Transverse colon (tissue), 4 donors: ENCODE measurements at places on chromosomes 5 and 9. TPM values are rescaled to one million over a fixed set of nuclear protein-coding genes. Genes with fewer than 3 reads are reported as not detected.

ANKRD55 gene
- total RNA-seq = 0.95 TPM

KCNV2 gene
- total RNA-seq = not detected

CCDC180 gene
- 6.8 TPM for total RNA-seq

SMIM3 gene
- 20.6 TPM for total RNA-seq

LRRC19 gene
- total RNA-seq = 79.1 TPM

DNA sequence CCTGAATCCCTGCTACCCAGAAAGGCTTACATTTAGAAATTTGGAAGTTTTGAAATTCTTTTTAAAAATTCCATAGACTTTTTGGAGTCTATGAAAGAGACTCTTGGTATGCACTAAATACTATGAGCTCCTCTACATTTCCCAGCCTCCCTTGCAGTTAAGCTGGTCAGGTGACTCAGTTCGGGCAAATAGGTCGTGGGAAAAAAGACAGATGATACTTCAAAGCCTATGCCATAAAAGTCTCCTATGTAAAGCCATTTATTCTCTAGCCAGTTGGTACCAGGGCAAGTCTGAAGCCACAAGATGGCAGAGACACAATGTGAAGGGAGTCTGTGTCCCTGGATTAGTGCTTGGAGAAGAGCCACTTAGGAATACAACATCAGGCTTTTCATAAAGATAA, 101.8 kb downstream of the BOD1 start:
- no peaks in the 10 kb centered on the region for H3K36me3 ChIP-seq
- H3K27ac ChIP-seq = no peak overlapping the region
- no peak for DNase-seq
- no peaks in the 10 kb centered on the region for H3K4me1 ChIP-seq
- no peak overlapping the region for H3K4me3 ChIP-seq

GRCh38 chr5:68318955-68319705, 103.6 kb downstream of the PIK3R1 start:
- H3K4me1 ChIP-seq = no peaks in the 10 kb centered on the region
- no peaks in the 10 kb centered on the region for H3K27me3 ChIP-seq
- H3K27ac ChIP-seq = peak overlapping the region; percentile 23
- H3K4me3 ChIP-seq = no peak overlapping the region
- no peak for DNase-seq
- no peaks in the 10 kb centered on the region for H3K36me3 ChIP-seq

DNA sequence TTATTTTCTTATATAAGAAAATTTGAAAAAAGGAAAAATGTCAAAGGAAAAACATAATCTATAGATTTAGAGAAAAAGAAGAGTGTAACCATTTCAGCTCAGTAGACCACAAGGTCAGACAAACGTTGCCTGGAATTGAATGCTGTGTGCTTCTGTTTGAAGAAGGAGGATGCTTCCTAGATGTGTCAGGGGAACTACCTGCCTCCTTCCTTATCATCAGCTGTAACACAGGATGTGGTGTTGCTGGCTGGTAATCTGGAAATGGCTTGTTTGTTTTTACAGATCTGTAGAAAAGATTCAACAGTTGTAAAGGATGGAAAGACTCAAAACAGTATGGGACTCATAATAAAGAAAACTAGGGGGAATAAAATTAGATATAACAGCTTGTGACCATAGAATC, 160.7 kb upstream of the MEF2C start:
- H3K27me3 ChIP-seq = no peaks in the 10 kb centered on the region
- no peaks in the 10 kb centered on the region for H3K36me3 ChIP-seq
- no peak overlapping the region for H3K4me3 ChIP-seq
- H3K27ac ChIP-seq = no peak overlapping the region

GRCh38 chr5:95969651-95970358, 8.2 kb upstream of the ELL2 start:
- no peak overlapping the region for H3K4me3 ChIP-seq
- DNase-seq = no peak
- H3K4me1 ChIP-seq = no peaks in the 10 kb centered on the region
- no peaks in the 10 kb centered on the region for H3K36me3 ChIP-seq
- no peaks in the 10 kb centered on the region for H3K27me3 ChIP-seq

DNA sequence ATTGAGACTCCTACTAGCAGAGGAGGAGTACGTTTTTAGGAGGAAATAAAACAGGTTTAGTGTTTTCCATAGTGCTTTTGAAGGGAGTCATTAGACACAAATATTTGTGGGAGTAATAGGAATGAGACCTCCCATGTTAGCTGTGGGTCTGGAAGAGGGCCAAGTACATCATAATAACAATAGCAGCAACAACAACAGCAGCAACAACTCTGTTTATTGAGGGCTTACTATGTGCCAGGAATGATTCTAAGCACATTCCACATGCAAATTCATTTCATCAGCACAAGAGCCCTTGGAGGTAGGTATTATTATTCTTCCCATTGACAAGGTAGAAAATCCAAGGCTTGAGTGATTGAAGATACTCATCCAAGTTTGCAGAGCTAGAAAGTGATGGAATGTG, 384.2 kb upstream of the RPS23 start:
- no peak overlapping the region for H3K4me3 ChIP-seq
- H3K36me3 ChIP-seq = no peaks in the 10 kb centered on the region
- no peak for DNase-seq
- no peaks in the 10 kb centered on the region for H3K4me1 ChIP-seq

DNA sequence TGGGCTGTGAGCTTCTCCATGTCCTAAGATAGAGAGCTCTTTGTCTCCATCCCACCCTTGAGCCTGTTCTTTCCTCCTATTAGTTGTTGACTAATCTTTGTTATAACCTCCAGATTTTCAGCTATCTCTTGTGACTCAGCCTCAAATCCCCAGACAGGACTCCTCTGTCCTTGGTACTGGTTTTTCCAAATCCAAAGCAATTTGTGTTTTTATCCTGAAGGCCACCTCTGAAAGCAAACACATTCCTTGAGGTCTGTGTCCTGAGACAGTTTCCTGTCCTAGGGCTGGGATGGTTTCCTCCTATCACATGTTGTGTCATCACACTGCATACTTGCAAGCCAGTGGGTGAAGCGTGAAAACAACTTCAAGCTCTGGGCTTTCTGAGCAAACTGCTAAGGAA, 8.5 kb downstream of the TNC start:
- H3K36me3 ChIP-seq = no peaks in the 10 kb centered on the region
- H3K4me3 ChIP-seq = no peak overlapping the region
- H3K27me3 ChIP-seq = no peaks in the 10 kb centered on the region
- H3K4me1 ChIP-seq = no peaks in the 10 kb centered on the region

DNA sequence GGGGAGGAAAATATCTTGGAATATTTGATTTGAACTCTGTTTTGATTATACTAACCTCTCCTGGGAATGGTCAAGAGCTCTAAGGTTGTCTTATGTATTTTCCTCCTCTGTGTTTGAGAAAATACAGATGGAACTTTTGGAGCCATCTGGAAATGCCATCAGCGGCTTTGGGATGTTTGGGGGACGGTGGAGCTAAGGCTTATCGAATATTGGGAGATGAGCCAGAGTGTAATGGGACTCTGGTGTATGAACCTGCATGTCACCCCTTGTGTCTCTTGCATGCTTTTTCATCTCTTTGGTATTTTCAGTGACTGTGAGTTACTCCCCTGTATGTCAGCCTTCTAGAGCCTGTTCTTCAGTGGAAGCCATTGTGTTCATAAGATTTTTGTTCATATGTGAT, 180.0 kb upstream of the OTULINL start:
- no peak overlapping the region for H3K27ac ChIP-seq
- peaks cover 26% of the 10 kb centered on the region for H3K36me3 ChIP-seq
- H3K4me1 ChIP-seq = peaks cover 5% of the 10 kb centered on the region
- no peak for DNase-seq
- H3K4me3 ChIP-seq = no peak overlapping the region

DNA sequence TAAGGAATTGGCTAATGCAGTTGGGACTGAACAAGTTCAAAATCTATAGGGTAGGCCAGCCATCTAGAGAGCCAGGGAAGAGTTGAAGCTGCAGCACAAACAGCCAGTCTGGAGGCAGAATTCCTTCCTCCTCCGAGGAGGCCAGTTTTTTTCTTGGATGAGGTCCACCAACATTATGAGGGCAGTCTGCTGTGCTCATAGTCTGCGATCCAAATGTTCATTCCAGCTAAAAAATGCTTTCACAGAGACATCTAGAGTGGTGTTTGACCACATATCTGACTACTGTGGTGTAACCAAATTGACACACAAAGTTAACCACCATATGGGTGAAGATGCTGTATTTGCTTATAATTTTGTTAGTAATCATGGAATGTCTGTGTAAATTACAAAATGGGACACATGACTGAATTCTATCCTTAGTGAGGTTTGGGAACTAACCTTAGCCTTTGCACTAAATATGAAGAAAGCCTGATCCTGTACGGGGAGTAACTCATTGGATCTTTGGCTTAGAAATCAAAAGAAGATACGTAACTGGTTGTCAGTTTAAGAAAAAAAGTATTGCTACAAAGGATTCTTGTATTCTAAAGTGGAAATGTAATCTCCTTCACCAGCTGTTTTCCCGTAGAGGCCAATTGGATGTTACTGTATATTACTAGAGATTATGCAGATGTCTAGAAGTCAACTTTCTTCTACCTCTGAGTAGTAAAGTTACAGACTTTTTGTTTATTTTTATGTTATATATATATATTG, 70.6 kb downstream of the SPIN1 start:
- H3K27ac ChIP-seq = no peak overlapping the region
- H3K4me3 ChIP-seq = no peak overlapping the region
- no peak for DNase-seq
- peaks cover 5% of the 10 kb centered on the region for H3K4me1 ChIP-seq
- H3K36me3 ChIP-seq = no peaks in the 10 kb centered on the region
